CD4-positive, alpha-beta T cell treated with Interleukin-15 for 1 hour (primary cell): ENCODE measurements at places on chromosomes 3 and 15.

DNA sequence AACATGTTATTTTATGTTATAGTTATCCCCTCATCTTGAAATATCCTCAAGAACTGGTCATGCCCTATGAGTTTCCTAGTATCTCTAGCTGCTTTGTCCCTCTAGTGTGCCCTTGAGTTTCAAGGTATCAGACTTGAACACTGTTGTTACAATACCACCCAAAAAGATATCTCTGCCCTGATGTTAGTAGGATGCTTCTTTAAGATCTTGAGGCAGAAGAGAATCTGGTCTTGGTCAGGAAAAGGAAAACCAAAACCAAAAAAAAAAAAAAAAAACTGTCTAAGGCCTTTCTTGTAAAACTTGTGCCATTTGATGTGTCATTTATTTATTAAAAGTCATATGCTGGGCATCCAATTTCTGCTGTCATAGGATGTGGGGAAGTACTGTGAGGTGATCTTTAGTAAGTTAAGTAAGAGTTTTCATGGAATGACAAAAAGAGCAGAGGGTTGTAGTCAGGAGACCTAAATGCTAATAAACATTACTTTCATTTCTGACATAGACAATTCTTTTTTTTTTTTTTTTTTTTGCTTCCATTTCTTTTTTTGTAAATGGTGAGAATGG lies 229.7 kb downstream of the NECTIN3 start:
- no peak for DNase-seq

DNA sequence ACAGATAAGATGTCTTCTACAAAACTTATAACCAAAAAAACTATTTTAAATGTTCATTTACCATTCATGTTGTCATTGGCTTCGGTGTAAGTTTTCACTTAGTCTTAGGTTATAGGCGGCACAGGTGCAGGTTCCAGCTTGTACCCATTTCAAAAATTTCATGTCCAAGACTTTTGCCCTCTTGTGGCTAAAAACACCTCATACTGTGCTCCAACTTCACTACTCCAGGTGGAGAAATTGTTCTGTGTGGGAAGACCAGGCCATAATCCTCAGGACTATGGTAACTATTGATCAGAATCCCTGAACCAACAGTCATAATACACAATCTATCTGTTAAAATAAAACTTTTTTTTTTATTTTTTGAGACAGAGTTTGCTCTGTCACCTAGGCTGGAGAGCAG lies 95.2 kb upstream of the ATP11B start:
- no peak for DNase-seq

GRCh38 chr3:62621925-62622324 lies 248.6 kb upstream of the FEZF2 start:
- no peak for DNase-seq

DNA sequence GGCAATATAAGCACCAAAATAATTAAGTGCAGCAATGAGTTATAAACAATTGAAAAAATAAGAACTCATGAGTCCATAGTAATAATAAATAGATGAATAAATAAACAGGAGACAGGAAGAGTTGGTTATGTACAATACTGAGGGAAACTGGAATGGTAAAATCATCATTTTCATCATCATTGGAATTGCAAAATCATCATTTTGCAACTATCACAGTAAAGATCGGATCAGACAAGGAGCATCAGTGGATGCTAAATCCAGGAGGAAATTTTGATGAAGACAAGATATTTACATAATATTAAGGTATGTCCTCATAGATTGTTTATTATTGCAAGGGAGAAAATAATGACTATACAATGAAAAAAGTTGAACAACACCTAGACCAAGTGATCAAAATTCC lies 38.8 kb upstream of the ACAN start:
- DNase-seq: no peak

- DNase-seq: no peak
Observed at GRCh38 chr3:13509059-13509815, 29.1 kb downstream of the HDAC11 start.

DNA sequence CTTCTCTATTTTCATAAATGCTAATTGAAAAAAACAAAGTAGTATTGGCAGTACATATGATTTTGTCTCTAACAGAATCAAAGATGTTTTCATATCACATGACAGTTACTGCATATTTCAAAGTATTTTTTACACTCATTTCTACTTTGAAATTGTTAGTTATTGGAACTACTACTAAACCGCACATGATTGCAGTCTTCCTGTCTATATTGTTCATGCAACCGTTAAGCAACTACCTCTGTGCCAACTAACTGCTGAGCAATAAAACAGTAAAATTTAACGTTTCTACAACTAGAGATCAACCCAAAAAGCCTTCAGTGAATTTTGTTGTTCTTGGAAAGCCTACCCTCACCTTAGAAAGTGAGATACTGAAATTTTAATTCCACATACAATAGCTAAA lies 64.2 kb downstream of the DMXL2 start:
- DNase-seq: no peak

DNA sequence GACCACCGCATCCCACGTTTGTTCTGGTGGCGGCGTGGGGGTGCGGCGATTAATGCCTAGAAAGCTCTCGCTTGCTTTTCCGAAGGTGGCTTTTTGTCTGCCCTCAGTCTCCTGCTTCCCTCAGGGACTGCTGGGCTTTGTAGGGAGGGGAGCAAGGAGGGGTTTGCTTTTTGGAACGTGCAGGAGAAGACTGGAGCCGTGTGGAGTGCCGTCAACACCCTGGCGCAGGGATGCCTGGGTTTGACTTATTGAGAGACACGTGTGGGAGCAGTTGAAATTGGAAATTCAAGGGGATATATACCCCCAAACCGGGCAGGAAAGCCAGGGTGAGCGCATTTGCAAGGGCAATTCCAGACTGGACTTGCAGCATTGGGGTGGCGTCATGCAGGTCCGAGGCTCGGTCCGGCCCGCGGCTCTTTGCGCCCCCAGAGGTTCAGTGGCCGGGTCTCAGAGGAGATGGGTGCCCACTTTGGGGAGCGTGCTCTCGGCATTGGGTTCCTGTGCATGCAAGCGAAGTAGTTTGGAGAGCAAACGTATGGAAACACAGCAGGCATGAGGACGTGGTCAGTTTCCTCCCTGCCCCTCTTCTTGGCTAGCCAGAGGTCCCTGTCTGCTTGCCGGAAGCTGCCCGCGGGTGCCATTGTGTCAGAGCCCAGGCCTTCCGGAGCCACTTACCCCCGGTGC lies 2.1 kb downstream of the EPHB1 start:
- no peak for DNase-seq

- no peak for DNase-seq
Observed at GRCh38 chr3:39812537-39812936, 3.1 kb downstream of the MYRIP start.

GRCh38 chr3:152480282-152480953 lies 211.7 kb downstream of the MBNL1 start:
- DNase-seq: no peak

DNA sequence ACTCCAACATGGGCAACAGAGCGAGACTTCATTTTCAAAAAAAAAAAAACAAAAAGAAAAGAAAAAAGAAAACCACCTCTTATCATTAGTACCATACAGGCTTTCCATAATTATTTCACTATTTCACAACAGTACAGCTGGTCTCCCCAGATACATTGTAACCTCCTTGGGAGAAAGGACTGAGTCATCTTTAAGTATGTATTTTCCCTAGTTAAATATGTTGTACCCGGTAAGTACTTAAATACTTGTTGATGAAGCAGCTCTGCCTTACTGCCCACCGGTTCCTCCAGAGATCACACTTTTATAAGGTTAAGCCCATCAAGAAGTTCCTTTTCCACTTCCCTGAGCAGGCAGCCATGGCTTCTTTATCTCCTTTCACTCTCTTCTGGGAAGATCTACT lies 789.5 kb upstream of the CFAP20DC start:
- no peak for DNase-seq

DNA sequence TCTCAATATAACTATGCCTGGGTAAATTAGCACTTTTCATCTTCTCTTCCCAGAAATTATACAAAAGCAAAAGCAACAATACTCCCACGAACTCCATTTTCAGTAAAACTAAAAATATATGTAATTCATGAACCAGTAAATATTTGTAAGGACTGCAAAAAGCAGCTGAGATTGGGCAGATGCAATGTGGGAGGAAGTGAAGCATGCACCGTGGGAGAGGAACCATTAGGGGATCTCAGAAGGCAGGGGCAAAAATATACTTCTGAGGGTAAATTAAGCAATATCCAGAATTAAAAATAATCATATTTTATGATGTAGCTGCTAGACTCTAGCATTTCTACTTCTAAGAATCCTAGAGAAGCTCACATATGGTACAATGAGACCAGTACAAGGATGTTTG lies 20.2 kb downstream of the CFAP91 start:
- no peak for DNase-seq
